ENCODE measurements at places on chromosomes 3 and 15.

DNA sequence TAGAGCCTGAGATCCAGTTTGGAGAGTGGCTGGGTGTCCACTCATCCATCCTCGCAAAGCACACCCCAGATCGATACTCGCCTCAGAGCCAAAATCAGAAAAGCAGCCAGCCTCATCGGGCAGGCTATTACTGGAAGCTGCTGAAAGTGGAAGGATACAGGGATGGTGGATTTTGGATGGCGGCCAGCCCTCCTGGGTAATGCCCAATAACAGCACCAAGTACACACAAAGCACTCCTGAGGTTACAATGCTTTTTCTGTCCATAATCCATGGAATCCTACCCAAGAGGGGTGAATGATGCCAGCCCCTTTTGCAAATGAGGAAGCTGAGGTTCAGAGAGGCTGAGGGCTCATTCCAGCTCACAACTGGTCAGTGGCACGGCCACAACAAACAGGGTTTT, 93.1 kb upstream of the SLC6A11 start:
- no peak for DNase-seq

DNA sequence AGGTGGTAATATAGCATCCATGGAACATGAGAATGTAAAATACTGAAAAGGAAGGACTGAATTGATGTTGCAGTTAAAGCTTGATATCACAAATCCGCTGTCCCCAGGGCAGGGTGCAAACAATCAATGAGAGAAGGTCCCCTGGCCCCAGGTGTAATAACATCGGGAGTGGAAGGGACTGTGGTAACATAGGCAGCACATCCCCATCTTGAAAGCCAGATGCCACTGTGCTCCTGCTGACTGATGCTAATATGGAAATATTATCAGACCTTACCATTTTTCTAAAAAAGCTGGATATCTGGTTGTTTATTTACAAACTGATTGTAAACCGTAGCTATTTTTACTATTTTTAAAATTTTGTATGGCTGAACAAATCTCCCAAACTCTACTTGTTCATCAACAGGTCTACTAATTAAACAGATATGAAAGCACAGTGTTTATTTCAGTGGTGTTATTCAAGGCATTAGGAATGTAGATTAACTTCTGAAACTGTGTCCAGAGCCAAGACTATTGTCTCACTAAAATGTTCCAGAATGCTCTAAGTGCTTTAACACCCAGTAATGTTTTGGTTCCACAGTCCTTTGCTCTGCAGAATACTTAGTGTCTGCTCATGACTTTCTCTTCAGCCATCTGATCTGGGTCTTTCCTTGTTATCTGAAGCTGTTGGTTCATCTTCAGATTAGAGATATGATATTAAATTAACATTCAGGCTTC, 386.0 kb upstream of the RARB start:
- DNase-seq, result no peak

- DNase-seq, result no peak
Measured at GRCh38 chr15:88571852-88572259, 25.4 kb upstream of the DET1 start.

DNA sequence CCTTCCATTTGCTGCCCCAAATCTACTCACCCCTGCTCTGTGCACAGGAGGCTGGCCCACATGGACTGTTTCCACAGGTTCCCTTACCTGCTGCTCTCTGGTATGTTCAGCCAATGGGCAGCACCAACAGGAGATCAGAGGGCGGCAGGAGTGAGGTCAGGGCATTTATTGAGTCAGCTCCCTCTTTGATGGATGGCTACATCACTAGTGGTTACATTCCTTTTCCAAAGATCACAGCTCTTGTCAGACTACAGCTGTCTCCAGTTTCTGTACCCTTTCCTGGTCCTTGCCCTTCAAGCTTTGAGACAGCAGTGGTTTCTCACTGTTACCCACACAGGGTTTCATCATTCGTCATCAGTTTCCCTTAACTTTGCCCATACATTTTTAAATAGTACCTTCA, 325.1 kb downstream of the SUCLG2 start:
- DNase-seq, result peak; percentile 72

GRCh38 chr3:35651426-35651825, 12.1 kb downstream of the ARPP21 start:
- no peak for DNase-seq

DNA sequence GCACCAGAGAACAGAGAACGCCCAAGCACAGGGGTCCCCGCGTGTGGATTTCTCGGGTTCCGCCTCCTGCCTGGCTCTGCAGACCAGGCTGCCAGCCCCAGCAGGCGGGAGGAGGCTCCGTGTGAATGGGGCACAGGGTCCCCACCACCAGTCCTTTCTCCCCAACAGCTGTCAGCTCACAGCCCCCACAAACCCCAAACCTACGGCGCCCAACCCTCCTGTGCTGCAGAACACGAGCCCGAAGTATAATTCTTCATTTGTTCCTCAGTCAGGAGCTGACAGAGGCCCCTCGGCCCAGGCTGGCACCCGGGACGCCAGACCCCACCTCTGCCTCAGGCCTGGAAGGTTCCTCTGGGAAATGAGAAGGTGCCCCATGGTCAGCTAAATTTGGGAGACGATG, 78.0 kb downstream of the TBC1D2B start:
- DNase-seq, result no peak

GRCh38 chr3:5735896-5736295, 548.4 kb downstream of the EDEM1 start:
- no peak for DNase-seq

GRCh38 chr3:110149763-110150162, 812.4 kb upstream of the DPPA4 start:
- DNase-seq, result no peak

GRCh38 chr3:46359733-46360493, 6.0 kb downstream of the CCR2 start:
- peak; percentile 49 for DNase-seq

DNA sequence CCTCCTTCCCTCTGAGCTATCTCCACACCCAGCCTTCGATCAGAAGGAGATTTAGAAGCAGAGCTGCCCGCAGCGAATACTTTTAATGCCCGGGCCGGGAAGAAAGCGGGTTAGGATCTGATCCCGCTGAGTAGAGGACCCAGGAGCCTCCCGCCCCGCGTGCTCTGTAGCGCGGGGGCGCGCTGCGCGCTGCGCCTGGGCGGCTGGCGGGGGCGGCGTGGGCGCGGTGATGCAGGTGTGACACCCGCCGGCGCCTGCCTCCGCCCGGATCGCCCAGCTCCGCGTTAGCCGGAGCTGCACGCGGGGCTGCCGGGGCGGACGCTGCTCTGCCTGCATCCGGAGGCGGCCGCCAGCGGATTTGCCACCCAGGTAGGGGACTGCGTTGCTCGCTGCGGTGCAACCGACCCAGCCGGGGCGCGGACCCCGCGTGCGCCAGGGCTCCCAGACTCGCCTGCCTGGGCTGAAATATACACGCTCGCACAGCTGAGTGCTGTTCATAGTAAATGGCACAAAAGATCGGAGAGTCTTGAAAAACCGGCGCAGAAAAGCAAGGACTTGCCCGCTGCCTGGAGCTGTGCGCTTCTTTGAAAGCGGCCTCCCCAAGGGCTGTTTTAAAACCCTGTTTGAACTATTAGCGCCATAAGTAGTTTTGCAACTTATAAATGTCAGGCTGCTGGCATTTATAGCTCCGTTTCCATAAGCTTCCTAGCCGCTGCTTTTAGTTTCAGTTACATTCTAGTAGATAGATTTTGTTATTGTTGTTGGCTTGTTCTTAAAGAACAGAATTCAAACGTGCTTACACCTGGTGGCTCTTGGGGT, at the start of gene SV2B:
TSS of gene SV2B (plus strand) at position 263 of the 819 bp plus-strand sequence. CDS start 126,007 bp downstream, outside the sequence.
- peak; percentile 58 for DNase-seq

DNA sequence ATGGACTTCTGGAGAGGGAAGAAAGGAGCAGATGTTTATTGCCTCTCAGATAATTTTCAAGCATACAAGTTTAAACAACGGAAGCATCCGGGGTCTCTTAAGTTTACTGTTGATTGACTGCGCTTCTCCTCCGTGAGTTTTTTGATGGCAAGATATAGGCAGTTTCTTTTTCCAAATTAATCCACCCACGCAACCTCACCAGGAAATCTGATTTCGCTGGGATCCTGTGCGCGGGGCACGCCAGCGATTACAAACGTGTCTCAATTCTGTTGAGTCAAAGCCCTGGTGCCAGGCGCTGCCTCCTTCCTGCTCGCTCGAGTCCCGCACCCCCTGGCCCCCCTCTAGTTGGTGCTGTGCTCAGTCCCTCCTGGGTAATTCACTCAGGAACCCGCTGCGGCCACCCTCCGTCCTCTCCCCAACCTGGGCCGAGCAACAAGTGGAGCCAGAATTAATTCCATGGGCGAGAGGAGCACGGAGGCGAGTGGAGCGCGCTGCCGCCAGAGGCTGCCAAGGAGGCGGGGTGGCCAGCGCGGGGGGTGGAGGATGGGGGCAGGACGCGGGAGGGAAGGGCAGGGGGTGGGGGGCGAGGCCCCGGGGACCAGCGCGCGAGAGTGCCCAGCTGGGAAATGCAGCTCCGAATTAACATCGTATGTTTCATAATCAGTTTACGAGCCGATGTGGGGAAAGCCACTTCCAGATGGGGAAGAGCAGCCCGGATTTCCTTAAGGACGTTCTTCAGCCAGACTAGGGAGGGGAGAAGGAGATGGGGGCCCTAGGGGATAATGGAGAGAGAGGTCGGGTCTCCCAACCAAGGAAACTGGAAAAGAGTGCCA, 6.0 kb downstream of the WNT5A start:
- DNase-seq, result no peak

- no peak for DNase-seq
Measured at GRCh38 chr15:72614810-72615532, 39.5 kb upstream of the GOLGA6B start.

DNA sequence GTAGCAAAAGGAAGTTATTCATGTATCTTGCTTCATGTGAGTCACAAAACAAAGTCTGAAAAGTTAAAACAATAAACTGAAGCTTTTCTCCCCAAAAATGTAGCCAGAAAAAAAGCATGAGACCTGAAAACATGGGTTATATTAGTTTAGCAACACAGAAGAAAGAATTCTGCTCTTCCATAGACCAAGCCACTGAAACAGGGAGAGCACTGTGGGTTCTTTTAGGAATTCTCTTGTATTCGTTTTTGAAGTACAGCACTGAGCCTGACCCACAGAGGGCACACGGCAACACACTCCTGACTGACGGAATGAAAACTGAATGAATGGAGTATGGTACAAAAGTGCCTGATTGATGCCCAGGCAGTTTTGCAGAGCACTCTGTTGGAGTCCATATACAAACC, 66.6 kb downstream of the TM4SF4 start:
- DNase-seq, result no peak

DNA sequence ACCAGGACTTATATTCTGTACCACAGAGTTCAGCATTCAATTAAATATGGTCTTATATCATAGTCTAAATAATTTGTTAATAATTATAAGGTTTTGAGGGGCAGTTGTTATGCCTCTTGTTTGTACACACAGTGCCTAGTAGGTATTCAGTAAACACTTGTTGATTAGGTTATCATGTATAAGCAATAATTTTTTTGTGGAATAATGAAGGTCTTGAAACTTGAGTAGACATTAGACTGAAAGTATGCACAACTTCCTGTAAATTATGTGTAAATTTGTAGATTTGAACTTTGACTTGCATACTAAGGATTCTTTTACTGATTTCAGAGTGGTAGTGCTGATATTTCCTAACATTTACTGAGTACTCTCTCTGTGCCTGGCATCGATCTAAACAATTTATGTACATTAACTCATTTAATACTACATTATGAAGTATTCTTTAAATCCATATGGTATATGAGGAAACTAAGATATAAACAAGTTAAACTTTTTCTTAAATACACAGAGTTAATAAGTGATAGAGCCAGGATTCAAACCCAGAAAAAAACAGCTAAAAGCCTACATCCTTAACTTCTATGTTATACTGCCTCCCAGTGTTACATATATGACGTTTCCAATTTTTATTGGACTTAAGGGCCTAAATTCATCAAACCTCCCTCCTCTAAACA, 65.1 kb downstream of the GLCE start:
- DNase-seq, result no peak

GRCh38 chr15:81317642-81318017, 6.3 kb downstream of the STARD5 start:
- DNase-seq, result no peak

DNA sequence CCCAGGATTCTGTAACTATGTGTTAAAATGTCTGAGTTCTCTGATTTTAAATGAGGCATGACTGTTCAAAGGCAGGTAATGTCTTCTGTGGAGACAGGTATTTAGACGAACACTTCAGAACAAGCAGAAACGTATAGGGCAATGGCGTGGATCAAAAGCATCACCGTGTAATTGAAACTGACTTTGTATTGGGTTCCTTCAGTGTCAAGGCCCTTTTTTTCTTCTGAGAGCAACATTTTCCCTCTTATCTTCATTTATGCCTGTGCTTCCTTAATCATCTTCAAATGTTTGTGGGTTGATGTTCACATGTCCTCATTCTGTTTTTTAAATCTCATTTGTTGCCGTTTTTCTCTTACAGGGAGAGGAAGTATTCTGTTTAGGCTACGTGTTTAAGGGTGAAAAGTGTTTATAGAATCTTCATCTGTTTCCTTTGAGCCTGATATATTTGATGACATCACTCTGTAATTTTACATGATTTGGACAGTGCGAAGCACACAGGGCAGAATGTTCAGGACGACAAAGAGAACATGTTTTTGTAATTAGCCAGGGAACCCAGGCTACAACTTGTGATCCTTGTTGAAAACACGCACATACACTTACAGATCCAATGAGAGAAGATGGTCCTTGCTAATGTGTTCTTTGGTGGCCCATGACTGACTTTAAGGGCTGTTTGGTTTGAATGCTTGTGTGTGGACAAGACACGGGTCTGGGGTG, 196.0 kb downstream of the LRTM1 start:
- DNase-seq, result no peak

- peak; percentile 76 for DNase-seq
Measured at GRCh38 chr15:98442379-98442833, 205.9 kb upstream of the IGF1R start.

DNA sequence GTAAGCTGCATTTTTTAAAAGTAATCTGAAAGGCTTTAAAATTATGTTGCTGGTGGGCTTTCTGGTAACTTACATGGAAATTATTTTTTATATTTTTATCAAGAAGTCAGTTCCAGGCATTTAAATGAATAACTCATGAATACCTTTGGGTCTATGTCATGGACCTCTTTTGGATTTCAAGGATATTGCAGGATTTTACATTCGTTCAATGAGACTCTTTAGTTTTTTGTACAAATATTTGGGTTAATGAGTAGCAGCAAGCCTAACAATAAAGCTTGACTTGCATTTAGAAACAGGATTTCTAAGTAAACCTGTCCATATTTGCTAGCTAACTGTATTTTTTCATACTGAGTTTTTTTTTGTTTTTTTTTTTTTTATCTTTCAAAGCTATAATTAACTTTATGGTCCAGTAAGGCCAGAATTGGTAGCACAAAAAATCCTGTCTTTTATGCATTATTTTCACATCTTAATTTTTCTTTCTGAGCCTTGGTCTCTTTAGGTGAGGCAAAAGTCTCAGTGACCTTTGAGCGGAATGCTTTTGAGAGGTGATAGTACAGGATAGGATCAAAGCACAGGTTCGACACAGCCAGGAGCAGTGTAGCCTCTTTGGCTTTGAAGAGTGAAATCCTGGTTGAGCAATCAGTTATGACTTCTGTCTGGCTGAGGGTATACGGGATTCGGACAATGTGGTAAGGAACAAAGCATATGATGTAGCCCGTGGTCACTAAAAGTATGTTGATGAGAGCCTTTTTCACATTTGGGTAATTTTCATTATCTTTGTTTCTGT, 4.8 kb downstream of the GPR171 start:
- DNase-seq, result no peak
